Effector CD8-positive, alpha-beta T cell (primary cell): ENCODE measurements at places on chromosomes 11 and 22.

DNA sequence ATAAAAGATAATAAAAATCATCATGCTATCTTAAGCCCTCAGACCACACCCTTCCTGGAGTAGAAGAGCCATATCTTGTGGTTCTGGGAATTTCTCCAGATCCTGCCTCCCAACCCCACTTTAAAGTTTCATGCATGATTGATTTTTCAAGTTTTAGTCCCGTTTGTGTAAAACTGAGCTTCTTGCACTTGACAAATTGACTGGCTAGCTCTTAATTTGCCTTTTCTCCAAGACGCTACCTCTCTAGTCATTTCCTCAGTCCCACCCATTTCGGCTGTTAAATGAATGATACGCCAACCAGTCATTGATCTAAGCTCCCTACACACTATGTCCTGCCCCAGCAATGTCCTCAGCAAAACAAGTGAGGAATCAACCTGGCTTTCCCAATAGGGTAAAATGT lies 71.8 kb upstream of the TEAD1 start:
- DNase-seq, result no peak

DNA sequence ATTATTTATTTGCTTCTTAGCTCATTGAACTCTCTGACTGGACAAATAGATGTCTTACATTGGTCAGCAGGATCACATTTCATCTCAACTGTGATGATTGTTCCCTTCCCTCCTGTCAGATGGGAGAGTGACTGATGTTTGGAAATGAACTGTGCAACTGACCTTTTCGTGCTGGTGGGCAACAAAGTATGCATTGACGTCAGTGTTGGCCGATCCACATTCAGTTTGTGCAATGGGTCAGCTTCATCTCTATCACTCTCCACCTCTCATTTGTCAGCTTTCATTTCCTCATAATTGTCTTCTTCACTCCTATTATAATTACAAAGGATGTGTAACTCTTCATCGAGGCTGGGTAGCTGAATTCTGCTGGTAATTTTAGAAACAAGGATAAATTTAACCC lies 71.3 kb downstream of the PPP2R1B start:
- no peak for DNase-seq

DNA sequence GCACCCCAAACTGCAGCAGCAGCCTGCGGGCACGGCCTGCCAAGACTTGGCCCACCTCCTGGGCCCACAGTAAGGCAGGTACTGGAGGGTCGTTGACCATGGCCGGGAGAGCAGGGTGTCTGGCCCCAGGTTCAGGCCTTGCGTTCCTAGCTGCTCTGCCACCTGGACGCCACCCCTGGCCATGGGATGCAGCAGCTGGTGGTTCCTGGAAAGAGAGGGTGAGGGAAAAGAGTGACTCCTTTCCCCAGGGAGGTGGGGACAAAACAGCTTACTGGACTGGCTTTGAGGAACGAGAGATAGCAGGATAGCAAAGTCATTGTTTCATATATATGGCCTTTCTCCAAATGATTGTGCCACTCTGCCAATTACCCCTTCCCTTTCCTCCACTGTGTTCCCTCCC lies 1.8 kb downstream of the BSCL2 start:
- no peak for DNase-seq

DNA sequence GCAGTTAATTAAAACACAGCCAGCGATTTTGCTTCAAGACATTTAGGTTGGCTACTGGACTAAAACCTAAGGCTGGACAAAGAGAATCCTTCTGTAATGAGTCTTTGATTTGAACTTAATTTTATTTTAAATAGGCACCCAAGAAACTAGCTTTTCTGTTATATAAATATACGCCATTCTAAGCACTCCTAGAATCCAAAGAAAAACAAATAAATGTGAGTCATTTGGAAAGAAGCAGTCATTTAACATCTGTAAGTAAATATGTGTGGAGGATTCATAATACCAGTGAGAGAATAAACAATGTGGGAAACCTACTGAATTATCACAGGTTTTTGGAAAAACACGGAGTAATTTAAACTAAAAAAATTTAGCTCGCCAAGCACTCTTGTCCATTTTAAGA lies 1.2 kb upstream of the TECTA start:
- DNase-seq, result no peak

- DNase-seq, result no peak
Measured at GRCh38 chr11:61694946-61695706, 14.9 kb downstream of the DAGLA start.

DNA sequence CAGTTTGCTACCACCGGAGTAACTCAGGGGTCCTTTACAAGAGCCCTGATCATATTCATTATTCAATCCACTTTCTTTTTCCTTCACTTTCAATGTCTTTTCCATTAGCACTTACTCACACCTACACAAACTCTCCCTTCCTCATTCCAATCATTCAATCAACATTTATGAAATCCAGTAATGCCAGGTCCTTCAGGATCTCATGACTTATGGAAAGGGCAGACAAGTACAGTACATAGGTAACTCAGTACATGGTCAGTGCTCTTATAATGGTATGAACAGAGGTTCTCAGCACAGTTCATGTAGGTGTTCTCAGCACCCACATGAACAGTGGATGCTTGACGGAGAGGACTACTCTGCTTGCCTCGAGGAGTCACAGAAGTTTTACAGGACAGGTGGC lies 106.6 kb downstream of the USP35 start:
- no peak for DNase-seq

DNA sequence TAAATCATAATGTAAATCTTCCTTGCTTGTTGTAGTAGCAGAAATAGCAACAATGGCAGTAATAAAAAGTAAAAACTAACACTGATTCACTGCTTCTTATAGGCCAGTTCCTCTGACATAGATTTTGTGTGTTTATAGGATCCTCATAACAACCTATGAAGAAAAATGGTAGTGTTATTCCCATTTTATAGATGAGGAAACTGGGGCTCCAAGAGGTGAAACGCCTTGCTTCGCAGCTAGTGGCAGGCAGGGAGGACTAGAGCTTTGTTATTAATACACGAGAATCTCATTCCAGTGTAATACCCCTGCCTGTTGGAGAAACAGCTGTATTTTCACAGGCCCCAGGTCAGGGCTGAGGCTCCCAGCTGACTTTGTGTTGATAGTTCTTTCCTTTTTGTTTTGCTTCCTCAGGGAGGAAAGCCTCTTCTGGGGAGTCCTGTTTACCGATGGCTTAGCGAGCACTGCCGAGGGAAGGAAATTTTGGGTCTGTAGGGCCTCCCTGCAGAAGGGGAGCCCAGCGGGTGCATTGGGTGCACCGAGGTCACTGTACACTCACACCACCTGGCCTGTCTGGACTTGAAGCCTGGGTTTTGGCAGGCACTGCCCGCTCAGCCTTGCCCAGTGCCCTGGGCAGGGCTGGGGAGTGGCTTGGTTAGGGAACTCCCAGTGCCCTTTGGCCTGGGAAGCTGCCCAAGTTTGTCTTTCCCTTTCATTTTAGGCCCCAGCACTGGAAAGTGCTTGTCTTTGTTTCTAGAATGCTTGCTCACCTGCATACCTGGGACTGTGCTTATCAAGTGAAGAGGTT lies 13.5 kb downstream of the KIAA1671 start:
- no peak for DNase-seq

- DNase-seq, result no peak
Measured at GRCh38 chr11:122617297-122617696, 38.2 kb upstream of the UBASH3B start.

DNA sequence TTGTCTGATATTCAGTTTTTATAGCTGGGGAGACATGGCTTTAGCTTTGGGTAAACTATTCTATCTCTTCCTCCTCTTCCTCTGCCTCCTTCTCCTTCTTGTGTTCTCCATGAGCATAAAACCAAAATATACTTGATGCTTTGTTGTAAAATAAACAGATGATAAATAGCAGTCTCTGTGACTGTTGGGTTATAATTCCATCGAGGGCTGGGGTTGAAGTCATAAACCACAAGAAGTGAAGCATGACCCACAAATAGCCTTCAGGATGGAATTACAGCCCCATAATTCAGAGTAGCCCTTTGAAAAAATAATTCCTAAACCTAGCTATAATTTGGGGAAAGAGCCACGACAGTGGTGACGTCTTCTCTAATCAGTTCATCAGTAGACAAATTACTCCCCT lies 177.7 kb downstream of the SNX19 start:
- no peak for DNase-seq
